ENCODE measurements at places on chromosomes 2 and 18. TPM values are rescaled to one million over a fixed set of nuclear protein-coding genes. Genes with fewer than 3 reads are reported as not detected.

DNA sequence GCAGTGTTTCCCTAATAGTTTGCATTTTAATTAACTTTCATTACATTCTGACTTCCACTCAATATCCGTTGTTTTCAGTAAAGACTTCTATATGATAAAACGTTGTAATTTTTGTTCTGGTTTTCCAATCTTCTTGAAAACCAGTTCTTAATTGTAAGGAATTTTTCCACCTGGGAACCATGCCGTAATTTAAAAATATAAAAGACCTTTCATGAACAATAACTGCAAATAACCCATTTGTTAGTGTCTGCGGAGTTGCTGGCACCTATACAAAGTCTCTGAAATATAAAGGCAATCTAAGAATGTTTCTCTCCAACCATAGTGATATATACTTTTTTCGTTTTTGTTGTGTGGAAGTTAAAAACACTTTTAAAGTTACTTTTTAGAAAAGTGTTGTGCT, 7.7 kb upstream of the SATB2 start:
- DNase-seq, result no peak

GRCh38 chr2:172772633-172773032, 37.0 kb downstream of the RAPGEF4 start:
- DNase-seq, result no peak

DNA sequence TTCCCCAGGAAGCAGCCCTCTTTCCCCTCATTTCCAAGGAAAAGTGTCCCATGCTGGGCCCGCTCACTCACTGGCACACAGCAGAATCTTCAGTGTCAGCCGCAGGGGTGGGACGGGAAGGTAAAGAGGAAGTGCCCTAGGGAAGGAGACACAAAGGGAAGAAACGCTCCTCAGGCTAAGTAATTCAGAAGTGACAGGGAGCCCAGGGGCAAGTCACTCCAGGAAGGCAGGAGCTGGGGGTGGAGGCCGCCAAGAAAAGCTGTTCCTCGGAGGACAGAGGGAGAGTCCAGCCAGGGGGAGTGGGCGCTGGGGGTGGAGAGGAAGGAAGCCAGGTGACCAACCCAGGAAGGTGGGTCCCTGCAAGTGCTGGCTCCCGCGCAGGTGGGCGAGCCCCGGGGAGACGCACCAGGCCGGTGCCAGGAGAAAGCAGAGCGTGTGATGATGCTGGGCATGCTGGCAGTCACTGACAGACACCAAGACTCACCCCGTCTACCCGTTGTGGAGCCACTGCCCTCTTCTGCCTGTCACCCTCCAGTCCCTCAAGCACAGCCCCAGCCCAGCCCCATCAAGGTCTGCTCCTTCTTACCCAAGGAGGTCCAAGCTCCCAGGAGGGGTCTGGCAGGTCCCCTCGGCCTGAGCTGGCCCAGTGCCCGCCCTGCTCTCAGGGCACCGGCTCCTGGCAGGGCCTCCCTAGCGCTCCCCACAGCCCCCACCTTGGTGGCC, 21.7 kb downstream of the HDAC4 start:
- no peak for DNase-seq

GRCh38 chr2:183037553-183038340, 510 bp downstream of the NCKAP1 start:
- DNase-seq, result peak; percentile 48

DNA sequence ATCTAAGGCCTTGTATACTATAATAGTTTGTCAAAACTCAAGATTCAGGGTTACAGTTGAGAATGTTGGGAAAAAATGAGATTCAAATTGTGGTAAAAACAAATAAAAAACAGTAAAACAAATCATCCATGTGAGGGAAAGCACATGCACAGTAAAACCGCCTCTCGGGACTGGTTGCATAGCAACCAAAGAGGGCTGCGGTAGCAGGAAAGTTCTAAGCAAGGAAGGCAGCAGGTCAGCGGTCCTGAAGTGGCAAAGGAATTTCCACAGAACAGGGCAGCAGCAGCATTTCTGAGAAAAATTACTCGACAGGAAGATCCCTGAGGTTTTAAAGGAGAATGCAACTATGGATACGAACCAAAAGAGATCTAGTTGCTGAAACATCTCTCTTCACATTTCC, 93.7 kb downstream of the DYNAP start:
- DNase-seq, result no peak

DNA sequence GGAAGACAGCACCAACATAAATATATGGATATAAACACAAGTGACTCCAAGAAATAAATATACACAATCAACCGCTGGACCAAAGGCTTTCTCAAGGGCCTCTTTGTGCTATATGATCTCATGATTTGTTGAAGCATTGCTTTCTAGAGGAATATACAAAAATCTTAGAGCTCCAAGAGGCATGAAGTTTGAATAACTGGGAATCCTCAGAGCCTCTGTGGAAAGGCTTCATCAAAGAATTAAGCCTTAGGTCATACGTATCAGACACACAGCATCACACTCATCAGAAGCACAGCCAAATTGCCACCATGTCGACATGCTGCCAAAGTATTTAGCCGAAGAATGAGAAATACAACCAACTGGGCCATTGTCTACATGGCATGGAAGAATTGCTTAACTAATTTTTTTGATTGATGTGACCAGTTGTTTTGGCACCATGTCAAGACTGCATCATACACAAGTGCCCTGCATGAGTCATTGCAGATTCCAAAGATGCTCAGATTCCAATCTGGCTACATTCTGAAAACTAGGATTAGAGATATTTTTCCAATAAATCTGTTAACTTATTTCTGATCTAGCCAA, 860.6 kb upstream of the ZEB2 start:
- peak; percentile 13 for DNase-seq

DNA sequence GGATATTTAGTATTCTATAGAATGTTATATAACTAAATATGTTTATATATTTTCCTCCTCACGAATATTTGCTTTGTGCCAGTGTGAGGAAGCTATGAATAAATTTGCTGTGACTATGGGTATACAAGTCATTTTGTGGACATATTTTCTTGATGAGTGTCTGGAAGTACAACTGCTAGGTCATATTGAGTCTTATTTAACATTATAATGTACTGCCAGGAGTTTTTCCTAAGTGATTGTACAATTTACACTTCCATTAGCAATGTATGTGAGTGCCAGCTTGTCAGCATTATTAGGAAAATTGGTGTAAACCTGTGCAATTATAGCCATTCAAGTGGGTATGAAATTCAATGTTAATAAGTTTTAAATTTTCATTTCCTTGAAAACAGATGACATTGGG, 1328.9 kb upstream of the TMEFF2 start:
- no peak for DNase-seq

DNA sequence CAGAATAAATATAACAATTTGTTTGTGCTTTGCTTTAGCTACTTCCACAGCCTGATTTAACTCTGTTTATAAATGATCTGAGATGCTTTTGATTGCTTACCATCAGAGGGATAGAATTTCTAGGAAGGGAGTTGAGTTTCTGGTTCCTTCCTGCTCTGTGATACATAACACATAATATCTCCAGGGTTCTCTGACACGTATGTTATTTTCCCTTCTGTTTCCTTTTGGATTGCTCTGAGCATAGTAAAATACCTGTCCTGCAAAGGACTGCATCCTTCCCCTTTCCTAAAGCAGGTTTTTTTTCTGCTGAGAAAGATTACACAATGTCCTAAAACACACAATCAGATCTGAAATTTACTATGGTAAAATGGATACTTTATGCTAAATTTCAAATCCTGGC, 76.1 kb downstream of the CABYR start:
- DNase-seq, result no peak

DNA sequence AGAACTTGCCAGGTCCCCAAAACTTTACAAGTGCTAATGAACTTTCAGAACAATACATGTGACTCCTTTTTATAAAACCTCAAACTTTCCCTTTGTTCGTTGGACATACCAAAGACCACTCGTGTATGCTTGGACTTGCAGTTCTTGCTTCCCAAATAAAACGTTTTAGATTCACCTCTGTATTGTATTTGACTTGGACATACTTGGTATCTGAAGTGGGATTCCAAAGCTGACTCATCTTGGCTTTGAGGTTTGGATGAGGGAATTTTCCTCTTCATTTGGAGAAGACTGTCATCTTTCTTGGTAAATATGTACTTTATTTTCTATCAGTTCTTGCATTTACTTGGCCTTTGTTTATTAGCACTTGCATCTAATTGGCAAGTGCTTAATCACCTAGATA, 8.0 kb upstream of the CYB5A start:
- no peak for DNase-seq

DNA sequence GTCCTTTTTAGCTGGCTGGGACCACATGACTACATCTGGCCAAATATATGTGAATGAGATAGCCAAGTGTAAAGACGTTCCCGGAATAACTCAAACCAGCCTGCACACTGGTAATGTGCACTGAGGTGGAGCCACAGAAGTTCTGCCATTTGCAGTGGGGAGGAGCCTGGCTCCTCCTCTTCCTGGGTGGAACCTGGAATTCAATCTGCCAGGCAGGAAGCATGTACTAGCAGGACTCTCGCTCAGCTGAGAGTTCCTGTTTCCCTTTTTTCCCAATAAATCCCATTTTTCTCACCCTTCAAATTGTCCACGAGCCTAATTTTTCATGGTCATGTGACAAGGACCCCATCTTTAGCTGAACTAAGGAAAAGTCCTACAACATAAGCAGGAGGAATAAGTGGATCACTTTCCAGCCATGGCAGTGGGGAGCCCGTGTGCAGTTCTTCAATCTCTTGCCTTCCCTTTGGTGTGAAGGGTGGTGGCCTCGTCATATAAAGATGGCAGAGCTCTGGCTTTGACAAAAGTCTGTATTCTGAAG, 183.2 kb downstream of the UXS1 start:
- DNase-seq, result no peak

DNA sequence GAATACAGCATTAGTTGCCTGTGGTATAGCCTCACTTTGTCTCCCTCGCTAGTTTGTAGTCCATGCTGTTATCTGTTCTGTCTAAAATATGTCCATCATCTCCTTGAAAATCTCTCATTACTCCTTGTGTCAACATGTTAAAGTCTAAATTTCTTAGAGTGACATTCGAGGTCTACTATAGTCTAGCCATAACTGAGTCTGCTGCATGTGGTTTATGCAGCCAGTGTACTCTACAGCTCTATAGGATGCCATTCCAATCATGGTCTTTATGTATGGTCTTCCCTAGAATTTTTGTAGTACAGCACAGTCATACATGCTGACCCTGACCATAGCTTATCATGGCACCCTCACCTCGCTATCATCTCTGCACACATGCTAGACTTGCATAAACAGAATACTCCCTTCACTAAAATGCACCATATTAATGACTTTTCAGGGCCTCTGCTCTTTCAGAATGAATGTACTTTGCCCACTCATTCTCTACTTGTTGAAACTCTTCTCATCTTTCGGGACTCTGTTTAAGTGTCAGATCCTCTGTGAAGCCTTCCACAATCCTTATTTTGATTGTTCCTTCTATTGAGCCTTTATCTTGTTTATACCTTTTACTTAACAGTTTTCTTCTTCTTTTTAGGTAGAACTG, 12.8 kb downstream of the TANK start:
- DNase-seq, result peak; percentile 6

NR4A2 gene
- 3.4 TPM for polyA plus RNA-seq

RSAD2 gene
- polyA plus RNA-seq, result 3.7 TPM

SLC19A3 gene
- 80.8 TPM for polyA plus RNA-seq

RDH14 gene
- 30.6 TPM for polyA plus RNA-seq

ANKRD30B gene
- polyA plus RNA-seq, result 0.10 TPM

CENPA gene
- polyA plus RNA-seq, result 4.7 TPM

HNRNPLL gene
- 42.2 TPM for polyA plus RNA-seq
